ENCODE measurements at places on chromosomes 3 and 15.

GRCh38 chr3:173957646-173958045 lies 560.1 kb downstream of the NLGN1 start:
- no peak for DNase-seq

DNA sequence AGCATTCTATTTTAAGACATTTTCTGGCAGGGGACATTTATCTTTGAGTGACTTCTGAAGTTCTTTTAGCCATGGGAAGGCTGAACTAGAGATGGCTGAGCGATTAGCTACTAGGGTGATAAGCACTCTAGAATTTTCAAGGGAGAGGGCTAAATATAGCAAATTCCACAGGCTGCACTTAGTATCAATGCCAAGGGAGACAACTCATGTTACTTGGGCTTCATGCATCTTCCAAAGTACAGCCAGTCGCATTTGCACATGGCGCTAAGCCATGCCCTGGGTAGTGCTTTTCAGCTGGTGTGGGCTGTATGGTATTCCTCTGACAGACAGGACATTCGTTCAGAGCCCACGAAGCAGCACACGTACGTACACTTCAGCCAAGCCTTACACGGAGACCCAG lies 69.6 kb downstream of the RYR3 start:
- no peak for DNase-seq

- DNase-seq, result no peak
Observed at GRCh38 chr15:94674296-94674695, 442.9 kb downstream of the MCTP2 start.

DNA sequence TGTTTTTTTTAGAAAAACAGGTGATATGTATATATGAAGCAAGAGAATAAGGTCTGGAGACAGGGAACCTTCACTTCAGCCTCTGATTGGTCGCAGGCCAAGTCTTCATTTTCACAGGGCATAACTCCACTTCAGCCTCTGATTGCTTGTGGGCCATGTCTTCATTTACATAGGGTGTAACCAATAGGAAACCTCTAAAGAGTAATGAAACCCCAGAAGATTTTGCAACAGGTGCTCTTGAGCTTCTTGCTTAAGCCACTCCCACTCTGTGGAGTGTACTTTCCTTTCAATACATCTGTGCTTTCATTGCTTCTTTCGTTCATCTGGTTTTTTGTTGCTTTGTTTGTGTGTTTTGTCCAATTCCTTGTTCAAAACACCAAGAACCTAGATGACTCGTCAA lies 22.6 kb upstream of the SCG3 start:
- no peak for DNase-seq

- no peak for DNase-seq
Observed at GRCh38 chr3:1908651-1909445, 189.8 kb upstream of the CNTN4 start.

DNA sequence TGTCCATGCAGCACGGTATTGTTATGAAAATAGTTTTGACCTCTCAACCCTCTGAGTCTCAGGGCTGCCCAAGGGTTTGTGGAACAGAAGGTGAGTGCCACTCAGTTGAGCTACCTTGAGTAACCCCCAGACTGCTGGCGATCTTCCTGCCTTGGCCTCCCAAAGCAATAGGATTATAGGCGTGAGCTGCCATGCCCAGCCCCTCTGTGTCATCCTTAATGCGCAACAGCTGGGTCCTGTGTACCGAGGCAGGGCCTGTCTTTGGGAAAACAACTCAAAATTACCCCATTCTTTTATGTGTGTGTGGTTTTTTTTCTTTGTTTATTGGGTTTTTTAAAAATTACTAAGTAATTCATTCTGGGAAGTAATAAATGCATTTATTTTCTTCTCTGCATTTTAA lies 78.3 kb upstream of the TPM1 start:
- DNase-seq, result no peak

DNA sequence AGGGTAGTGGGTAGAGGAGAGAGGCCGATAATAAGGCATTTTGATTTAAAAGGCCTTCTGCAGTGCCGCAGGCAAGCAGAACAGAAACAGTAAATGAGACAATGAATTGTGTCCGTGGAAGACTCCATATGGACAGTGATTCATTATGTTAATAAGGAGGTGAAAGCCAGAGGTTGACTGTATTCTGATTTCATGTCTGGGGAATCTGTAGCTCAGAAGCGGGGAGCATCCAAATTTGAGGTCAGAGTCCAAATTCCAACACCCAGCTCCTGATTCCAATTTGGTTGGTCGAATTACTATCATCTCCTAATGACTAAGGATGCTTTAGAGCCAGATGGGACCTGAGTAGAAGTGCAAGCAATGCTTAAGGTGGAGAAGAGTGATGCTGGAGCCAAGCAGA lies 1.0 kb upstream of the TBC1D21 start:
- no peak for DNase-seq

DNA sequence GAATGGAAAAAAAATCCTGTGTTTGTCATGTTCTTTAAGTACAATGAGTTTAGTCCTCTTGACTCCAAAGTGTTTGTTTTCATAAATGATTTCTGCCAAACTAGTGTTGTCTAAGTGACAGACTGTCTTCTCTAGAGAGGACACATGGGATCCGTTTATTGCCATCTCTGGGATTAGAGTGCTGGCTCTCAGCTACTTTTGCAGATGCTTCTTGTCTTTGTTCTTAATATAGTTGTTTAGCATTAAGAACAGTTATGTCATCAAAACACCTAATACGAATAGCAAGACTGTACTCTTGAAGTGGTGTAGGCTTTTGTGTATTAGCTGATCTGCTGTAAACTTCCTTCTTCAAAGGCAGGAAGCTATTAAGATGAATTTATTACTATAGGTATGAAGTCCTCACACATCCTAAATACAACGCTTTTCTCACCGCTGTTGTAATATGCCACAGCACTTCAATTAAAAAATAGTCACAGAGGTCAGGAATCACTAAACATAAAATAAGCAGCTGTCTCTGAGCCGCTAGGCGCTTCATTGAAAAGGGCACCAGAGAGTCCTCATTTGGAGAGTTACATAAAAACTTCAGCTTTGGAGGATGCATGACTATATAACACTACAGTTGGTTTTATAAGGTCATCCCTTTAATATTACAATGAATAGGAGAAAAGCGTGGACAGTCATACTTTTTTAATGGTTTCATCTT lies 128.3 kb upstream of the ZNF385D start:
- DNase-seq, result no peak

- DNase-seq, result no peak
Observed at GRCh38 chr3:111681661-111682426, 86.7 kb upstream of the ZBED2 start.

Measured in stimulated activated CD4-positive, alpha-beta T cell treated with anti-CD3 and anti-CD28 coated beads, Interleukin-12 subunit alpha, Interleukin-12 subunit beta, amount 100 ng/mL, for 24 hours (primary cell).